ENCODE measurements at places on chromosomes 6 and 20.

GRCh38 chr6:118902726-118903125, 8.8 kb downstream of the ASF1A start:
- no peak for DNase-seq

DNA sequence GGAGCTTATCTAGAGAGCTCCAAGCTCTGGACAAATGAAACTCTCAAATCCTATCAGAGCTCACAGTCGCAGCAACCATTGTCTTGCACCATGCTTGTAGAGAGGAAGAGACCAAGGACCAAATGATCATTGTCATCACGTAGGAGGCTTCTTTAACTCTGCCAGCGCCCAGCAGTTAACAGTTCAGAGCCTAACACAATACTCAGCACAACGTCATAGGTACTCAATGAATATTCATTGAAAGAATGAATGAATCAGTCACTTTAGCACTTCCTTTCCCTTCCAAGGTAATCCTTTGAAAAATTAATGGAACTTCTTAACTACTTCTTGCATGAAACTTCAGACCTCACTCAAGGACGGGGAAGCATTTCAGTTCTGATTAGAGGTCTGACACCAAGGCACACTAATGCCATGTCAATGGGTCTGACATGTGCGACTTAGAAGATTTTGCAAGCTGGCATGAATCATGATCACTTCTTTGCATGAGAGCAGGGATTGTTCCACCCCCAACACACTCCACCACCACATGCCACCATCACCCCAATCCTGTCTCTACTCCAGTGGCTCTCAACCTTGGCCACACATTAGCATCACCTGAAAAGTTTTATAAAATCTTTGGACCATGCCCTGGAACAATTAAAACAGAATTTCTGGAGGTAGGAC, 45.1 kb downstream of the KHDC1L start:
- DNase-seq = no peak

- no peak for DNase-seq
Observed at GRCh38 chr6:35586542-35586941, 73.8 kb upstream of the TULP1 start.

GRCh38 chr20:32832664-32833063, 12.9 kb downstream of the MAPRE1 start:
- no peak for DNase-seq

DNA sequence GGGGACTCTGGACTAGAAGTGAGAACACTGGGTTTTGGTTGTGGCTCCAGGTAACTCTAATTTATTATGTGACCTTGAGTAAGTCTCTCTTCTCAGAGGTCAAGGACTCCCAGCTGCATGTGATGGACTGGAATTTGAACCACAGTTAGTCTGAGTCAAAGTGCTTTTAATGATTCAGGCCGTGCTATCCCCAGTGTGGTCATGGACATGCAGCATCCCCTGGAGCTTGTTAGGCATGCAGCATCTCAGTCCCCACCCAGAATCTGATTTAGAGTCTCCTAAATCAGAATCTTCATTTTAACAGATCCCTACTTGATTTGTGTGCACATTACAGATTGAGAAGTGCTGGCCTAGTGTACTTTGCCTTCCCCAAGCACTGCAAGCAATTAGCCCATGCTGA, 74.2 kb downstream of the TOX2 start:
- DNase-seq = no peak

DNA sequence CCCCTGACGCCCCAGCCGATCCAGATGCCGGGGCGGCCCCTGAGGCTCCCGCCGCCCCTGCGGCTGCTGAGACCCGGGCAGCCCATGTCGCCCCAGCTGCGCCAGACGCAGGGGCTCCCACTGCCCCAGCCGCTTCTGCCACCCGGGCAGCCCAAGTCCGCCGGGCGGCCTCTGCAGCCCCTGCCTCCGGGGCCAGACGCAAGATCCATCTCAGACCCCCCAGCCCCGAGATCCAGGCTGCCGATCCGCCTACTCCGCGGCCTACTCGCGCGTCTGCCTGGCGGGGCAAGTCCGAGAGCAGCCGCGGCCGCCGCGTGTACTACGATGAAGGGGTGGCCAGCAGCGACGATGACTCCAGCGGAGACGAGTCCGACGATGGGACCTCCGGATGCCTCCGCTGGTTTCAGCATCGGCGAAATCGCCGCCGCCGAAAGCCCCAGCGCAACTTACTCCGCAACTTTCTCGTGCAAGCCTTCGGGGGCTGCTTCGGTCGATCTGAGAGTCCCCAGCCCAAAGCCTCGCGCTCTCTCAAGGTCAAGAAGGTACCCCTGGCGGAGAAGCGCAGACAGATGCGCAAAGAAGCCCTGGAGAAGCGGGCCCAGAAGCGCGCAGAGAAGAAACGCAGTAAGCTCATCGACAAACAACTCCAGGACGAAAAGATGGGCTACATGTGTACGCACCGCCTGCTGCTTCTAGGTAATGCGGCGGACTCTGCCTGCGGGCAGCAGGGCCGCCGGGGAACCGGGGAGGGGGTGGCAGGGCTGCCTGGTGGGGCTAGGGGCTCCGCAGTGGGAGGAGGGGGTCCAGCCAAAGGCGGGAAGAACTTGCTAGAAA, 2.3 kb downstream of the GNAS start:
- DNase-seq = no peak

GRCh38 chr6:157764178-157765068, 58.6 kb upstream of the SNX9 start:
- peak; percentile 89 for DNase-seq

- DNase-seq = no peak
Observed at GRCh38 chr6:47278545-47278944, 31.2 kb downstream of the TNFRSF21 start.

GRCh38 chr6:142356201-142356883, 54.5 kb downstream of the ADGRG6 start:
- DNase-seq = peak; percentile 22

DNA sequence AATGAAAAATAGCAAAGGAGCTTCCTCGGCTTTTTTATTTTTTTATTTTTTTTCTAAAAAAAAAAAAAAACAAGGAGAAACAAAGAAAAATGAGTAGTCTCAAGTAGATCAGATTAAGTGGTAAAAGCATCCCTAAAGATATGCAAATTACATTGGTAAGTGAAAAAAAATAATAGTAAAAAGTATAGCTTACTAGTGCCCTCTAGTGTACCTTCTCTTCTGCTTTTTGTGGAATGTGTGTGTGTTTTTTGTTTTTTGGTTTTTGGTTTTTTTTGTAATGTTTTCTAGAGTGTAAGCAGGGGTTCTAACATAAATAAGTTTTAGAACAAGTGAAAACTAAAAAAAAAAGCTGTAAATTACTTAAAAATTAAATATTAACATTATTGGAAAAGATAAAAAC, 1062.0 kb downstream of the HACE1 start:
- no peak for DNase-seq

DNA sequence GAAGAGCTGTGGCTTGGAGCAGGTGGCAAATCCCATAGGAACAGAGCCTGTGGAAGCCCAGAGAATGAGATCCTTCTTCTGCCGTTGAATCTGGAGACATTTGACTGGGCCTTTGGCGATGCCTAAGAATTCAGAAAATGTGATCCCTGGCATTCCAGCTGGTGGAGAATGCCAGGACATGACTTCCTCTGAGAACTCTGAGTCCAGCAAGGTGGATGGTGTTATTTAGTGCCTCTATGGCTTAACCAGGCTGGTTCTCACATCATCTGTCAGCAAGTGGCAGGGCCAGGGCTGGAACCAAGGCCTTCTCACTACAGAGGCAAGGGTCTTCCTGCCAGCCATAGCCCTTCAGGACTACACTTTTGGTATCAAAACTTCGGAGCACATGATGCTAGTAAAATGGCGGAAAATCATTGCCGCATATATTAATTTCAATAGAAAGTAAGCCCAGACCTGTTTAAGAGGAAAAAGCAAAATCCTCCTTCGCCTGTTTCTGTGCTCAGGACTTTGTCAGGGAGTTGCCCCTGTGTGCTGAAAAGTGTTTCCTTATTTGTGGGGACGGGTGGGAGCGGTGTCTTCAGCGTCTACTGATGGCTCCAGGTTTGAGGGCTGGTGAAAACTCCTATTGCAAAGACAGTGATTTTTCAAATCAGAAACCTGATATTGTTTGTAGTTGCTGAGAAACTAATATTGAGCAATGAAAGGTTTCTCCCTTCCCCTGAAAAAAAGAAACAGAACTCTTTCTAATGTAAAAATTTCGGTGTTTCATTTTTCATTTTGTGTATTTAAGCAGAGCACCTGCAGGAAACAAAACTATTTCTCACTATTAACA, 23.9 kb downstream of the DUSP22 start:
- no peak for DNase-seq

- DNase-seq = no peak
Observed at GRCh38 chr6:13715444-13715883, 3.8 kb upstream of the RANBP9 start.

DNA sequence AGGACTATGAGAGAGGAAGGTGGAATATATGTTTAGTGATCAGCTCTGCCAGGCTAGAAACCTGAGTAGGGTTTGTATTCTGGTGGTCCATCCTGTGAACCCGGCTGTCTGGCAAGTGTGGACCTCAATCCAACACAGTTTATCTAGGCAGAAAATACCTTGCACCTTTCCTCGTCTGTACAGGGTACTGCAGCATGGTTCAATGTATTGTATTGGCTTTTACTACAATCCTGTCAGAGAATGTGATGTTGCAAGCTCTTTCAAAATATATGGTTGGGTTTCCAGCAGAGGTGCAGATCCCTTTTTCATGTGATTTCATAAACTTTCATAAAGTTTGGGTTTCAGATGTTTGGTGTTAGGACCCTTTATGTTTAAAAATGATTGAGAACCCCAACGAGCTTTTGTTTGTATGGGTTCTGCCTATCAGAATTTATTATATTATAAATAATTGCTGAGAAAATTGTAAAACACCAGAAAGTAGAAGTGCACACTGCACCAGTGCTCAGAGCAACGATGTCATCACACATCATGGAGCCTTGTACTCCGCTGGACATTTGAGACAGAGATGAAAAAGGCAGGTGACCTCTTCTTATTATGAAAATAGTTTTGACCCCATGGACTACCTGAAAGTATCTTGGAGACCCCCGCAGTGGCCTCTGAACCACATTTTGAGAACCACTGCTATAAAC, 106.6 kb downstream of the RTN4IP1 start:
- no peak for DNase-seq

DNA sequence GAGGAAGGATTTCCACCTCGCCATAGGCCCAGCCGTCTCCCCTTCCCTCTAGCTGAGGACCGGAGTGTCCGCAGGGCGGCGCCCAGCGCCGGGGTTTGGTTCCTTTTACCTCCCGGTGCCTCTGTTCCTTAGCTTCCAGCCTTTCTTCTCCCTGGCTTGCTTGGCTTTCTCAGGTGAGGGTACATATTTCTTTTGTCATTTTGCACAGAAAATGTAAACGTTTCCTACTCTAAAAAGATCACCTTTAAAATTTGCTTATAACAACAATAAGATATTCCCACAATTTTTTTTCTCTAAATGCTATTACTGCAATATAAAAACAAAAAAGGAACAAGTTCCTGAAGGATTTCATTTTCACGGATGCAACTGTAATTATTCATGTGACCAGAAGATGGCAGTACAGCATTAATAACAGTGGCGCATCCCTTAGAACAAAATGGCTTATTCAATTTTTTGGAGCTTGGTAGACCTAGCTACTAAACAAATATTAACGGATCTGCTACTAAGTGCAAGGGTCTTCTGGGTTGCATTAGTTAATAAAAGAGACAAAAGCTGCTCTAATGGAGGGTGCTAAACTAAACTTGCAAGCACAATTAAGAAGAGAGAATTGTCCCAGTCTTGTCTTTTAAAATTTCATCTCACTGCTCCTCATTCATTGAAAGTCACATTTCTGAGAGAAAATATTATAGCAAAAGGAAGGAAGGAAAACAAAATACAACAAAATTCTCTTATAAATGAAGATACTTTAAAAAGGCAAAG, 172.9 kb downstream of the ADGRG6 start:
- DNase-seq = peak; percentile 33

GRCh38 chr20:34458631-34459030, 57.6 kb upstream of the DYNLRB1 start:
- DNase-seq = no peak

DNA sequence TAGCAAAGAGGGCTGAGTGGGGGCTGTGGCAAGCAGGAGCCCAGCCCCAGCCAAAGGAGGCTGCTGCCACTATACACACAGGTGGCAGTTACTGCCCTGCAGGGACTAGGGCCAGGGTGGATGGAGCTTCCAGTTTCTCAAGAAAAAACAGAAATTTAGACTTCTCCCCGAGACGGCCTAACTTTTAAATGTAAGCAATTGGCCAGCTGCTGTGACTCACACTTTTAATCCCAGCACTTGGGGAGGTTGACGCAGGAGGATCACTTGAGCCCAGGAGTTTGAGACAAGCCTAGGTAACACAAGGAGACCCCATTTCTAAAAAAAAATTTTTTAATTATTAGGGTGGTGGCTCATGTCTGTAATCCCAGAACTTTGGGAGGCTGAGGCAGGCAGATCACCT, 98.2 kb upstream of the NFATC2 start:
- DNase-seq = no peak

- no peak for DNase-seq
Observed at GRCh38 chr6:121143476-121143875, 190.8 kb downstream of the TBC1D32 start.

DNA sequence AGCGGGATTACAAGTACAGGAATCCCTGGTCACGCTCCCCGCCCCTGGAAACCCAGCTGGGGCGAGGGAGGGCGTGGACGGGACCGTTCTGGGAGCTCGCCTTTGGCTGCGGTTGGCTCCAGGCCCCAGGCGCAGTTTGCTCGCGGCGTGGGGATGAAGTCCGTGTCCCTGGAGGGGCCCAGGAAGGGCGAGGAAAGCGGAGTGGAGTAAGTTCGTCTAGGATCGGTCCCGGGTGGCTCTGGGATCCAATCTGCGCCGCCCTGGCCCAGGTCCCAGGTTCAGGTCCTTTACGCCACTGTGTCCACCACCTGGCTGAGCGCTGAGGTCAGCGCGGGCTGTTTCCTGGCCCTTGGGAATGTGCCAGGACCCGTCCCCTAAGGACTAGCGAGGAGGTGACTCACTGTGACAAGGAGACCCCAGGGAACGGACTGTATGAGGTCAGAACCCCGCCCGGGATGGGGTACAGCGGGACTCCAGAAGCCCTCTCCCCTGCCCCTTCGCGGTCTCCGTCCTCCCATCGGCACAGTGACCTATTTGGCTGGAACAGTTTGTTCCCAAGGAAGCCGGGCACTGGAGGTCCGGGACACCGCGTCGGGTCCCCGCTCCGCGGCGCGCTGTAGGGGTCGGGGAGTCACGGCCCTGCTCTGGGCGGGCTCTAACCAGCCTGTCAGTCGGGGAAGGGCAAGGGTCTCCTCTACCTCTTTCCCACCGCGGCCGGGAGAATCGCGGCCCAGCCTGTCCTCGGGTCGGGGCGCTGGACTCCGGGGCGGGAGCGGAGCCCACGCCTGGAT, 724 bp downstream of the CDKN1A start:
- peak; percentile 77 for DNase-seq

DNA sequence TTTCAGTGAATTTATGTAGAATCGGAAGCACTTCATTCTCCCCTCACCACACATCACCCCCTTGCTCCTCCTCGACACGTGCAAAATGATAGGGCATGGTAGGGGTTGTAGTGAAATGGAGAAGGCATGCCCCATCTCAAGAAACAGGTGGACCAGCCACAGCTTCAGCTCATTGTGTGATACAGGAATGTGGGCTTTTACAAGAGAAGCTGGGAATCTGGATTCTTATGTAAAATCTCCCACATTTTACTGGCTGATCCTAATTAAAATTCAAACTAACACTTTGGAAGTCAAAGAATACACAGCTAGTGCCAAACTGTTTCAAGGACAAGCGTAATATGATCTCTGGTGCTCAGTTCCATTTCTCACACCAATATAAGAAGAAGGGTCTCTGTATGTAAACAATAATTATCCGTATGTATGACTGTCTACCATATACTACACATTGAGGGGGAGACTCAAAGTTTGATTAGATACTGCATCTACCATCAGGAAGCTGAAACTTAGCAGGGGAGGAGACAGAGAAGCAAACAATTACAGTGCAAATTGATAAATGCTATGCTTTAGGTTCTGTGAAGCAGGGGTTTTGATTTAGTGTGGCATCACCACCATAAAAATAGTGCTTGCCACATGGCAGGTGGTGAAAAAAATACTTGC, 24.3 kb upstream of the KIAA0408 start:
- DNase-seq = no peak

Measured in right hindlimb (tissue), 1 donor.